ENCODE measurements at places on chromosomes 7 and 10.

DNA sequence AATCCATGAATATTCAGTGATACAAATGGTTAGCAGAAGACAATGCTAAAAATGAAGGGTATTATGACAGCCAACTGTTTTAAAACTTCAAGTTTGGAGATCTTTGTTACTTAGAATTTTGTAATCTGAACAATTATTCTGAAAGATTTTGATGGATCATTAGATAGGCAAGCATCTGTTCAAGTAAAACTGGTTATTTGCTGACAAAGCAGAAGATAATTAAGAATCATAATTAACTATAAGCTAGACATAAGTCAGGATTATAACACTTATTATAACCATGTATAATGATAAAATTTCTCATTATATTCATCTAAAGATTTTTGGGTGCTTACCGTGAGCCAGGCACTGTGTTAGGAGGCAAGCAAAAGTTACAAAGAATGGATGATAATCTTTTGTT, 1145.1 kb downstream of the CNTNAP2 start:
- no peak for DNase-seq

DNA sequence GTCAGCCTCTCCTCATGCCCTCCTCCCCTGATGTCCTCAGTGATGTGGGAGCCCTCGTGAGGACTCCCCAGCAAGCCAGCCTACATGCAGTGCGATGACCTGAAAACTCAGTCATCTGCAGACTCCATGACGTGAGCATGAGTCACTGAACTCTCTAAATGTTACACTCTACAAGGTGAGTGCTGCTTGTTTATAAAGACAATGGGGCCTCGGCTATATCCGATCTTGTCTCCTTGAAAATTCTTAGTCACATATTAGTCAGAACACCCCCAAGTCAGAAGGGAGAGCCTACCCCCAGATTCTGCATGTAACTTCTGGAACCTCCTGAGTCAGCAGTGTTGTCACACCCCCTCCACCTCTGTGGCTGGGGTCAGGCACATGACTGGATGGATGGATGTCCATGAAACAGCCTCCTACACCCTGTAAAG, 673.8 kb downstream of the INHBA start:
- no peak for DNase-seq

- DNase-seq, result no peak
Observed at GRCh38 chr7:121544726-121545125, 148.6 kb upstream of the FAM3C start.

GRCh38 chr7:28626624-28627262, 214.4 kb downstream of the CREB5 start:
- peak; percentile 50 for DNase-seq

DNA sequence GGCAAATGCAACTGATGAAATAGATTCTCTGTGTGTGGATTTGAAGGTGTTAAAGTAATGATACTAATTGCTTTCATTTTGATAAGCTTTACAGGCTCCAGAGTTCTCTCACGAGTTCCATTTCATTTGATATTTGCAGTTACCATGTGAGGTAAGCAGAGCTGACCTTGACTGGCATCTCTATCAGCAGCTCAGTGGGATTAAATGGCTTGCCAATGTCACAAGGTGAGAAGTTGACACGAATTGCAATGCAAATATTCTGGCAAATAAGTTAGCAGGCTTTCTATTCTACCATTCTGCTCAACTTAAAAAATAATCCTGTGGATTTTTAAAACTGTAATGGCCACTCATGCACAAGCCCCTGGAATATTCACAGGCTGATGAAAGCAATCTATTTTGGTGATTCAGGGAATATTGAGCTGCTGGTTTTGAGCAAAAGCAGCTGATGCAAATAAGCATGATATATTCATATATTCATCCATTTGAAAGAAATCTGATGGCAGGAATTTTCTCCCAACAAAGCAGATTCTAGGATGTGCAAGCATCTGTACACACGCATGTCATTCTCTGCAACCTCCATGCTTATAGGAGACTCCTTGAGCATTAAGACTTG, 64.5 kb upstream of the ANKRD1 start:
- no peak for DNase-seq

DNA sequence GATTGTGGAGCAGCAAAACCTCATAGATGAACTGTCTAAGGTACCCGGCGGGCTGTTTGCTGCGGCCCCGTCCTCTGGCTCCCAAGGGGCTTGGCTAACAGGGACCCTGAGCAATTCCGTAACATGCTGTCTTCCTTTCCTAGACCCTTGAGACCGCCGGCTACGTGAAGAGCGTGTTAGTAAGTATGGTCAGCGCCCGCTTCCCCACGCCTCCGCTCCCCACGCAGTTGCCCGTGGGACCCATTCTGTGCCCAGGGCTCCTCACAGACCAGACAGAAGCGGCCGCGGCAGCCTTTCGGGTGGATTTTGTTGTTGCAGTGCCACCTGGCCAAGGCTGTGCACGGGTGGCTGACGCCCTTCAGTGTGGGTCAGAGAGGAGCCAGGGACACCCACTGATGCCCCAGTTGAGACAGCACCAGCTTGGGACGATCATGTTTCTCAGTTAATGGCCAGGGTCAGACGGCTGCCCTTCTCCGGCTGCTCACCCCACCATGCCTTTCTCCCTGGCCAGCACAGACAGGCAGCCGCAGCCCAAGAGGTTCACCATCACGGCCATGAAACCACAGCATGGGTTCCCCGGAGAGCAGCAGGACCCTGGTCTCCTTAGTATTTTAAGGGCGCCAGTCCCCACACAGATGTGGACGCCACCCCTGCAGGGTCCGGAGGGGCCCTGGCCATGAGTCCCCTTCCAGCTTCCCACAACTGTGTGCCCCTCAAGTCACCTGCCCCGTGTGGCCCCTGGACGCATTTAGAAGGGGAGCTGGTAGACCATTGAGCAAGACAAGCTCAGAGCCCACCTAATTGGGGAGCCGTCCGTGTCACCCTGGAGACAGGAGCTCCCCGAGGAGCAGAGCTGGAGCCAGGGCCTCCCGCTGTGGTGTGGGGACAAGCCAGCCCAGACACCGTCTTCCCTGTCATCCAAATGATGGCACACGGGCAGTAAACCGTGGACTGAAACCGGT, 49.4 kb upstream of the DPYSL4 start:
- DNase-seq, result no peak

DNA sequence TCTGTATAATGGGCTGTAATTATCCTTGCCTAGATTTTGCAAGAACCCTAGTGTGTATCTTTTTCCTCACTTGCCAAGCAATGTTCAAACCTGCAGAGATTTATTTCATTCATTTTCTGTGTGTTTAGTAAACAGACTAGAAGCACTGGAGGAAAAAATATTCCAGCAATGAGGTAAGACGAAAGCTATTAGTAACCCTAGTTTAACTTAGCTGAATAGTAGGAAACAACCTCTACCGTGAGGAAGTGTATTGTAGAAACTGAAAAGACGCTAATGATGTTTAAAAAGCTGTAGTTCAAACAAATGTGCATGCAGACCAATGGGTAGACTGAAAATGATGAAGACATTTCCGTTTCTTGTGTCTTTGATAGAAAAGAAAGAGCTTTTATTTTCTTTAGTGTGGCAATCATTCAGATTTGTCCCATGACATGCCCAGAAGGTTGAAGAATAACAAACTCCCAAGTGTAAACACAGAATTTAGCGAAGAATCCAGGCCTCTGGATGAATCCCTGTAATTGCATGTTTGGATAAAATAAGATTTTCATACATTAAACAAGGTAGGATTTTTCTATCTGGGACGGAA, 20.7 kb downstream of the CAV1 start:
- DNase-seq, result no peak

GRCh38 chr7:116332766-116333165, 122.4 kb downstream of the TES start:
- no peak for DNase-seq

DNA sequence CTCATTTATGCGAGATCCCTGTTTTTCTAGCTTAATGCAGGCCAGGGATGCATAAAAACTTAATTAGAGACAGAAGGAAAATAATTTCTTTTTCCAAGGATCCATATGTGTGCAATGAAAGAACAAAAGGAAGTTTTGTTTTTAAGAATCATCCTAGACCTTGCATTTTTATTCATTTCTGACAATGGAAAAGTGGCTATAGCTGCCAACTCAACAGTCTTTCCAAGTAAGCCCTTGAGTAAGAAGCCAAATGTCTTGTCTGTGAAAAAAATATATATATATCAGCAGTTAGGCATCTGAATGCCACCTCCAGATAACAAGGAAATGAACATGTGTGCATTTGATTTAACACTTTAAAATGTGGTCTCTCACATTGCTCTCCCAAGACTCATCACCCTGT, 1397.6 kb downstream of the GATA3 start:
- no peak for DNase-seq

- DNase-seq, result no peak
Observed at GRCh38 chr10:116364868-116365267, 40.6 kb downstream of the CCDC172 start.

GRCh38 chr10:131391936-131392335, 80.4 kb upstream of the TCERG1L start:
- DNase-seq, result no peak

DNA sequence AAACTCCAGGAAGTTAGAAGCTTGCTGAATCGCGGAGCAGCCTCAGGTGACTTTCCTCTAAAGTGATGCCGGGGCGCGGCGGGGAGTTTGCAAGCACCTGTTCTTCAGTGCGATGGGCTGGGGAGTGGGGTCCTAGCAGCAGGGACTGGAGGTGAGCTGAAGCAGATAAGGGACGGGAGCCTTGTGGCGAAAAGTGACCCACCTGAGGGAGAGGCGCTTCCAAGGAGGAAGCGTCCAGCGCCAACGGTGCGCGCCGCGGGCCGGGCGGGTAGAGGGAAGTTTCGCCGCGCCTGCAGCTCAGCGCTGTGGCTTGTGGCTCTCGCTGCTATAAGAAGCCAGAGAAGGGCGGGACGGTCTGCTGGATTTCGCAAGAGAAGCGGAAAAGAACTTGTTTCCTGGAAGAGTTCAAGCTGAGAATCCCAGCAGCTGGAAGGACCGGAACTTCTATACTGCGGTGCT, at the start of gene STEAP4:
Gene STEAP4, minus strand, starts transcription at position 305 of the 459 bp plus-strand sequence. CDS start 22,625 bp downstream, outside the sequence.
- peak; percentile 91 for DNase-seq

- no peak for DNase-seq
Observed at GRCh38 chr7:50216626-50217025, 87.9 kb upstream of the IKZF1 start.

- no peak for DNase-seq
Observed at GRCh38 chr7:11616466-11616865, 215.5 kb downstream of the THSD7A start.

GRCh38 chr10:97499561-97500296, 1.0 kb downstream of the UBTD1 start:
- peak; percentile 77 for DNase-seq

DNA sequence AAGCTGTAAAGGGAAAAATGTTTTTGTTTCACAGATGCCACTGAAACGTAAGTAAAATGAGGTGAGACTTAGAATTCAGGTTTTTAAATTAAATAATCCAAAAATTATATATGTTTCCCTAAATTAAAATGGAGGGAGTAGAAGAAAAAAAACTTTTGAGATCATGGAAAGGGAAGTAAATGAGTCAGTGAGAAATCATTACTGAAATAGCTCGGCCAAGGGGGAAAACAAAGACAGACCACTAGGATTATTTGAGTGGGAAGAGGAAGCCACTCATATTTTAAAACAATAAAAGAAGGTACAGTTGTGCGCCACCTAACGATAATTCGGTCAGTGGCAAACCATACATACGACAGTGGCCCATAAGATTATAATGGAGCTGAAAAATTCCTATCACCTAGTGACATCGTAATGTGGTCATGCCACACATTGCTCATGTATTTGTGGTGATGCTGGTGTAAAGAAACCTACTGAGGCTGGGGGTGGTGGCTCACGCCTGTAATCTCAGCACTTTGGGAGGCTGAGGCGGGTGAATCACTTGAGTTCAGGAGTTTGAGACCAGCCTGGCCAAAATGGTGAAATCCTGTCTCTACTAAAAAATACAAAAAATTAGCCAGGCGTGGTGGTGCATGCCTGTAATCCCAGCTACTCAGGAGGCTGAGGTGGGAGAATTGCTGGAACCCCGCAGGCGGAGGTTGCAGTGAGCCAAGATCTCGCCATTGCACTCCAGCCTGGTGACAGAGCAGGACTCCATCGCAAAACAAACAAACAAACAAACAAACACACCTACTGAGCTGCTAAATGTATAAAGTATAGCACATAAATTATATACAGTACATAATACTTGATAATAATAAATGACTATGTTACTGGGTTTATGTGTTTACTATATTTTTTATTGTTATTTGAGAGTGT, 64.7 kb downstream of the MKX start:
- peak; percentile 20 for DNase-seq

GRCh38 chr7:32330602-32331001, 159.6 kb downstream of the LSM5 start:
- no peak for DNase-seq

- DNase-seq, result no peak
Observed at GRCh38 chr7:11988186-11988585, 156.2 kb upstream of the THSD7A start.

DNA sequence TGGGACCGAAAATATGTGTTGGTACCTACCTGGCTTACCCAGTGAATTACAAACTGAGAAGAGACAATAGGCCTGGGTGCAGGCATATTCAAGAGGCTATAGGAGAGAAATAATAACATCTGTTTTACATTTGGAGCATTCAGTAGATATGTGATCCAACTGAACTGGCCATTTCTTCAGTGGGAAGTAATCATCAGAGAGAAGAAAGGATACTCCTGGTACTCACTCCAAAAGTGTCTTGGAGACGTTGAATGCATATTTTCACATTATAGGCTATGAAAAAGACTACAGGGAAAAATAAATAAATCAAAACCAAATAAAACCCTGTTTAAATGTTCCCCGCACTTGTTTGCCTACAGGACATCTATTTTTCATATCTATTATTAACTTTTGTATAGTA, 1680.3 kb downstream of the REEP3 start:
- DNase-seq, result no peak

GRCh38 chr7:99312316-99313203, 13.1 kb upstream of the ARPC1A start:
- peak; percentile 81 for DNase-seq

DNA sequence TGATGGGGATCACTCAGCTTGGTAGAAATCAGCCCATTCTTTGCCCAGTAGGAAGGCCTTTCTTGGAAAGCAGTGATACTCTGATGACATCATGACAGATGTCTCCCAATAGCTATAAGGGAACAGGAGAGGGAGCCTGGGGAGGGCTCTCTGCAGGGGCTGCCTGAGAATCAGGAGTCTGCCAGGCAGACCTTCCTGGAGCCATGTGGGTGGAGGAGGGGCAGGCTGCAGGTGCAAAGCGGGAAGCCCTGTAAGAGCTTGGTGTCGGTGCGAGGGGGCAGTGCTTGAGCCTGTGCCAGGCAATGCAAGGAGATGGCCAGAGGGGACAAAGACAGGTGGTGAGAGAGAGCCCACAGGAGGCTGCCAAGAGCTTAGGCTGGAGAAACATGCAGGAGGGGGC, 5.0 kb upstream of the TNS3 start:
- DNase-seq, result no peak
